ENCODE measurements at places on chromosomes 3 and 15.
A peak's percentile ranks its signal among the peaks of the same experiment; 100 is the strongest.

DNA sequence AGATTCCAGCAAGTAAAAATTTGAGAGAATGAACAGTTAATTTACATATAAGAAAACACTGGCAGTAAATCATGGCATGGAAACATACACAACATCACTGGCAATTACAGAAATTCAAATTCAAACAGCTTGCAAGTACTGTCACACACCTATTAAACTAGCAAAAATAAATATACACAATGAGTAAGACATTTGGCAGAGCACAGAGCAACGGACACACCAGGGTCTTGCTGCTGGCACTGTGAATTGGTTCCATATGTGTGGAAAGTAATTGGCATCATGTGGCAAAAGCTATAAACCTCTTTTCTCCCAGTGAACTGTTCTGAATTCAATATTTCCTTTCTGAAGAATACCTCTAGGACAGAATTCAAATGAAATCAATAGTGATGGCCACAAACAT, 78.3 kb downstream of the LRRK1 start:
- DNase-seq, result peak; percentile 18

DNA sequence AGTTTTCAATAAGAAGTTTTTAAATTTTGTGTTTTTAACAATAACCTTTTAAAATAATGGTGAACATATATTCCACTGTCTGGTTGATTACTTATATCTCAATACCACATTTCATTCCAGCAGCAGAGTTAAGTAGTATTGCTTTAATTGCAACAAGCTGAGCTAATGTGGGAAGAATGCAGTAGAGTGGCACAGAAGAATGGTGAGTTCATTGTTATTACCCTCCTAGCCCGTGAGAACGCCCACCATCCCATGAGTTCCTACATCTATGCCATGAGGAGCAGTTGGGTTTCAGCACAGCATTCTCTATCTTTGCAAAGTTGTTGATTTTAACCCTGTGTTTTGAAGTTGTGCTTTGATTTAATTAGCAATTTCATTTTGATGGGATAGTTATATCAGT, 17.8 kb upstream of the NR2E3 start:
- peak; percentile 87 for DNase-seq

GRCh38 chr15:40633178-40633577, 39.1 kb downstream of the KNL1 start:
- DNase-seq, result peak; percentile 49

DNA sequence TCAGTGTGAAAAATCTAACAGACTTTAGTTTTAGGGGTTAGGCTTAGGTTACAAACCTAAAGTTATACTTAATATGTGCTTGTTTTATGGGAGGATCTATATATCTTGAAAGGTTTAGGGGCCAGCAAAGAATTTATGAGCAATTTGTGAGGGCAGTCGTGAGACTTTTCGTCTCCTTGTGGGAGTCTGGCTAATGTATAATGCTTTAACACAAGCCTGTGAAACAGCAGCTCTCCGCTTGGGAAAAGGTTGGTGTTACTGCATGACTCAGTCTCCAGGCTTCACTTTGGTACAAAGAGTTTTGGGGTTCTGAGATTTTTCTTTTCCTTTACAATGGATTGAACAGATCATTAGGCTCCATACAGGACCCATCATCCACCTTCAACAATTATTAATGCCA, 79.0 kb upstream of the MFGE8 start:
- DNase-seq, result no peak
